B cell (primary cell): ENCODE measurements at places on chromosomes 13 and 19.

DNA sequence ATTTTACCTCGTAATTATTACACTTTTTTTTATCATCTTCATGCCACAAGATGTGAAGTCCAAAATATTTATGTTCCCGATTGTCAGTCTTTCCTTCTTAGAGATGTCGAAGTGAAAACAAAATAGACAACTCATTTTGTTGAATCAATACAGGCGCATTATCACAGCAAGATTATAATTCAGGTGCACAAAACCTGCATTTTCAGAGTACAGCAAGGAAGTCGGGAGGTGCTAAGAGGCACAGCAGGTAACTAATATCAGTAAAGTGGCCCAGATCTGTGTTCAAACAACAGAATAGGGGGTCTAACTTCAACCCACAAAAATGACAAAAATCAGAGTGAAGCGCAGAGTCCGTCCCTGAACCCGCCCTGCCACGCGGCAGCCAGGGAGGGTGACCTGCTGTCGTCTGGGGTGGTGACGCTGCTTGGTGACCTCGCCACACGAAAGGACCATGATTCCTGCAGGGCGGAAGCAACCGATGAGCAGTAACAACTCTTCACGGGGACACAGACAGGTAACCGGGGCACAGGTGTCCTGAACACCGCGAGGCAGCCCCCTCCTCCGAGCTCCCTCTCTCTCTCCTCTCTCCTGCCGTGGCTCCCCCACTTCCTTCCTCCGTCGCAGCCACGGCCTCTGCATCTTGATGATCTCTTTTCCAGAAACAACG lies 50.9 kb upstream of the SPACA7 start:
- no peak for DNase-seq

DNA sequence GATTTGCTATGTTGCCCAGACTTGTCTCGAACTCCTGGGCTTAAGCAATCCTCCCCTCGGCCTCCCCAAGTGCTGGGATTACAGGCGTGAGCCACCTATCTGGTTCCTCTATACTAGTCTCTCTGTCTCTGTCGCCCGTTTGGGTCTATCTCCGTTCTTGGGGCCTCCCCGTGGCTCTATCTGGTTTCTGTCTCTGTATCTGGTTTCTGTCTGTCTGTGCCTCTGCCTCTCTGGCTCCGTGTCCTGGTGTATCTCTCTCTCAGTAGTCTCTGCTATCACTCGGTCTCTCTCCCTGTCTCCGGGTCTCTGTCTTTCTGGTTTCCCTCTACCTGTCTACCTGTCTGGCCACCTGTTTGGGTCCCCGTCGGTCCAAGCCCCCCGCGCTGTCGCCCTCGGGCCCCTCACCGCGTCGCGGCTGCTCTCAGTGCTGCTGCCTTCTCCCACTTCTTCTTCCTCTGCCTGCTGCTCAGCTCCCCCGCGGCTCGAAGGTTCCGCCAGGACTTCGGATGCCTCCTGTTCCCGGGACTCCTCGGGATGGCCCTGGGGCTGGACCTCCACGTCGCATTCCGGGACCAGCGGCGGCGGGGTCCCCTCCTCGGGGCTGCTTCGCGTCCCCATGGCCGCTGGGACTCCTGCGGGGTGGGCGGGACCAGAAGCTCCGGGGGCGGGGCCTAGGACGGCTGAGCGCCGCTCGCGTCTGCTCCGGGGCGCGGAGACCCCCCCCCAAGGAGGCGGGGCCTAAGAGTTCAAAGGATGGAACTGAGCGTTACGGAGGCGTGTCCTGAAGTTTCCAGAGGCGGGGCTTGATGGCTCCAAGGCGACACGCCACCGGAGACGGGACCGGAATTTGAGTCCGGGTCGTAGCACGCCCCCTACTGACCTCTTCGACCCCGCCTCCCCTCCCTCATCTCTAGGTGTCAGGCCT lies 783 bp downstream of the PHLDB3 start:
- peak; percentile 97 for DNase-seq

DNA sequence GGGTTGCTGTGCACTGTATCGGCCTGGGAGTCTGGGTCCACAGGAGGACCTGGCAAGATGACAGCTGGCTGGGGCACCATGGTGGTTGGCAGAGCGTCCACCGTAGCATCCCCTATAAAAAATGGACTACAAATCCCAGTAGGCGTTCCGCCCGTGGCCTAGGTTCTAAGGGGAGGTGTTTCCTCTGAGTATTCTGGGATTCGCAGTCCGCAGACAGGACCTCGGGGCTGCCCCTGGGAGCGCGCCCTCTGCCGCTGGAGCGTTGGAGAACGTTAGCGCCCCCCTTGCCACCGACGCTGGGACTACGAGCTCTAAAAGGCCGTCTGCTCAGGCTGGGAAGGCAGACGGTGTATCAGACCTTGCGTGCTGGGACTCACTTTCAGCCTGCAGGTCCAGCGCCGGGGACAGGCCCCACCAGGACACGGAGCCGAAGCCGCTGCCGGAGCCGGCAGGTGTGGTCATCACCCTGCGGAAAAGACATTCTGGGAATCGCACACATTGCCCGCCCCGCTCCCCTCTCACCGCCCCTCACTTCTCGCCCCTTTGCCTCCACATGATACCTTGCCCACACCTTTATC lies 372 bp downstream of the DNAAF3 start:
- DNase-seq, result peak; percentile 65

GRCh38 chr13:106478116-106478515 lies 57.3 kb downstream of the EFNB2 start:
- no peak for DNase-seq

DNA sequence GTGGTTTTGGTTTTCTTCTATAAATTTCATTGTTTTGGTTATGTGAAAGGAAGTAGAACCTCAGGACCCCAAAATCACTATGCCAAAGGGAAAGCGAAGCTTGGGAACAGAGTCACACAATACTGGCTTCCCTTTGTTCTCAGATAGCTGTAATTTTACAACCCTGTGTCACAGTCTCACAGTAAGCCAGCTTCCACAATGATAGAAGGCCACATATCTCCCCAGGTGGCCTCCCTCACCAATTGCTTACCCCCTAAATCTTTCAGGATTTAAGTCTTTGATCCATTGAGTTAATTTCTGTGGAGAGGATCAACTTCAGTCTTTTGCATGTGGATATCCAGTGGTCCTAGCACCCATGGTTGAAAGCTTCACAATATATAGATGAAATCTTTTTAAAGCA lies 58.7 kb downstream of the SLC15A1 start:
- no peak for DNase-seq

- no peak for DNase-seq
Measured at GRCh38 chr19:51595190-51596175, 24.4 kb downstream of the ZNF175 start.

DNA sequence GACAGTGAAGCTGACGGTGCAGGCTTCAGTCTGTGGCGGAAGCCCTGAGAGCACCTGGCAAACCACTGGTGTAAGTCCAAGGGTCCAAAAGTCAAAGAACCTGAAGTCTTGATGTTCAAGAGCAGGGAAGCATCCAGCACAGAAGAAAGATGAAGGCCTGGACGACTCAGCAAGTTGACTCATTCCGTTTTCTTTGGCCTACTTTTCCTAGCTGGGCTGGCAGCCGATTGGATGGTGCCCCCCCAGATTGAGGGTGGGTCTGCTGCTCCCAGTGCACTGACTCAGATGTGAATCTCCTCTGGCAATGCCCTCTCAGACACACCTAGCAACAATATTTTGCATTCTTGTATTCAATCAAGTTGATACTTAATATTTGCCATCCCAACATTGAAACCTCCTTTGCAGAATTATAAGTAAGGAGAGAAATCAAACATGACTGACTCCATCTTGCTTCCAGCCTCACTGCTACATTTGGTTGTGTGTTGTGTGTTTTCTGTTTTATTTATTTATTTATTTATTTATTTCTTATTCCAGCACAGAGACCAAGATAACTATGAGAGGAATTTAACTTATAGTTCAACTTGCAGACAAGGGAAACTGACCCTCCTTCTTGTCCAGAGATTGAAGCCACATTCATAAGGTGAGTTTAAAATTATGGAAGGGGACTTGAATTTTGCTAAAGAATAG lies 32.8 kb downstream of the IGFL2 start:
- DNase-seq, result no peak

DNA sequence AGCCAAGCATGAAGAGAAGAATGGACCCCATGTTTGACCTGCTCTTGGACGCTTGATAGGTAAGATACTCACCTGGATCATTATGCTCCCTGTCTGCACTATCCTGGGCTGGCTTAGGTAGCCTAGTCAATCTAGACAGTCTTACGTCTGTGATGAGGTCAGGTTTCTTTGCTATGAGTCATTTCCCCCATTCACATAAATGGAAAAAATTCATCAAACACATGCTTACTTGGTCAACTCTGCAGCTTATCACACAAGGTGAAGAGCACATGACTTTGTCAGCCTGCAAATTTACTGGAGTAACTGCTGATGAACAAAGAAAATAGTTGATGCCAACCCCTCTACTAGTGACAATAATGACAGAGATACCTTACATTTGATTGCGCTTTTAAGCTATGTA lies 170.0 kb downstream of the NUFIP1 start:
- DNase-seq, result no peak

DNA sequence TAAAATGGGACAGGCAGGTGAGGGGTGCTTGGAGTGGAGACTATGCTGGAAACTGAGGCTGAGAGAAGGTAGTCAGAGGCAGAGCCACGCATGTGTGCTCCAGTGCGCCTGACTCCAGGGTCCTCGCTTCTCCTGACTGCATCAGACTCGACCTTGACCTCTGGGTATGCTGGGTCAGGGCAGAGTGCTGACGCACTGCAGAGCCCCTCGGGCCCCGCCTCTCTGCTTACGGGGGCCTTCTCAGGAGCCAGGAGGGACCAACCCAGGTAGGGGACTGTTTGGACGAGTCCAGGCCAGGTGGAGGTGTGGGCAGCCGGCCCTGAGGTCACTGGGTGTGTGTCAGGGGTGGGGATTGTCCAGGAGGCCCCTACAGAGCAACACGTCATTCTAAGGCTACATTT lies 22.9 kb upstream of the SLC7A10 start:
- no peak for DNase-seq

GRCh38 chr19:55836340-55836739 lies at the start of gene NLRP4:
Gene NLRP4, plus strand, starts transcription at chr19:55836540. Its CDS starts 15,541 bp downstream, at chr19:55852081.
- DNase-seq, result no peak

DNA sequence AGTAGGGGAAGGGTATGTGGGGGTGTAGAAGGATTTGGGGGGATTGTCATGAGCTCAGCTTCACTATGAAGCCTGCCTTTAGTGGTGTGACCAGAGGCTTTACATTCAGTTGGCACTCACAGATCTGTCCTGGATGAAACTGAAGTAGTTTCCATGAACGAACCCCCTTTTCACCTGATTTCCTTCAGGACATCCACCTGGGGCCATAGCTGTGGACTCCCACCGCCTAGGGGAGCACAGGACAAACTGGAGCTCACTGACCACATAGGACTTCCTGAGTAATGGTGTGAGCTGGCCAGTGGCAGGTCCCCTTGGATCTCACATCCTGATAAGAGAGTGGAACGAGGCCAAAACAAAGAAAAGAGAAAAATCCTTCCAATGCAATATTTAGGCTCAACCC lies 54.1 kb downstream of the MRPL57 start:
- DNase-seq, result no peak

DNA sequence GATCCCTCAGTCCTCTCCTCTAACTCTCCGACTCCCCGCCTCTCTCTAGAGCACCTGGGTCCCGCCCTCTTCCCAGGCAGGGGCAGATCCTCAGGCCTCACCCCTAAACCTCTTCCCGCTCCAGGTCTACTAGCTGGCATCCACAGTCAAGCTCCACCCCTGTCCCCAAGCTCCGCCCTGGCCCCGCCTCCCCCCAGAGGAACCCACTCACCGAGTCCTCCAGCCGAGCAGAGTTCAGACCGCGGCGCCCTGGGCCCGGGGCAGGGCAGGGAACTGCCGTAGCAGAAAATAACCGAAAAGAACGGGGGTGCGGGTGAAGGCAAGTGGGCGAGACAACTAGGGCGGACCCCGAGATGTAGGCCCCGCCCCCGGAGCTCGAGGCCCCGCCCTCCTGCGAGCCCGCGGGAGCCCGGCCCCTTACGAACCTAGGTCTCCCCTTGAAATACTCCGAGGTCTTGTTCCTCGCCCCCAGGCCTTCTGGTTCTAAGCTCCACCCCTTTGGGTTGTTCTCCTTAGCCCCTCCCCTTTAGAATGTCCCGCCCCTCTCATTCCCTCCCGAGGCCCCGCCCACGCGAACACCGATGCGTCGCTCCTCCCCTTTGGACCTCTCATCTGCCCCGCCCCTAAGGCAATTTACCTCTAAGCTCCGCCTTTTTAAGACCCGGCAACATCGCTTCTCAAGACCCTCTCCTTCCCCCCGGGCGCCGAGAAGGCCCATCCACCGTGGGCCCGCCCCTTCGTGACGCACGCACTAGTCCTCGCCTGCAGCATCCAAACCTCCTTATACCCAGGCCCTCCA lies at the start of gene GGN:
TSS of gene GGN (minus strand) at position 485 of the 799 bp plus-strand sequence. CDS start 773 bp downstream, outside the sequence.
- peak; percentile 84 for DNase-seq

DNA sequence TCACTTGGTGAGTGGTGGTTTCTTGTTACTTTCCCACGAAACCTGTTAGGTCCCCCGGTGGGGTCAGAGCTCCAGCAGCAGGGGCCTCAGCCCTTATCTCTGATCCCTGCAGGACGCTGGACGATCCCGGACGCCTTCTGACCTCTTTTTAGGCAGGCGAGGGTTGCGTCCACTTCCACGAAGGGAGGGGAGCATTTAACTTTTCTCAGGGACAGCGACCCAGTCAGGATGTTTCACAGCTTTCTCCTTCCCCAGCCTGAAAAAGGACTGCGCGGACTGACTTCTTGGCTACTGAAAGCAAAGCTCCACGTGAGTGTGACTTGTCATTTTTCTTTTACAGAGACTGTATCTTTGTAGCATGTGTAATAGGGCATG lies 692 bp downstream of the ZNF234 start:
- no peak for DNase-seq

GRCh38 chr19:2150794-2151338 lies 500 bp downstream of the AP3D1 start:
- DNase-seq, result no peak

GRCh38 chr13:98581971-98582702 lies 5.2 kb upstream of the STK24 start:
- no peak for DNase-seq

GRCh38 chr19:17487284-17488121 lies 17.2 kb downstream of the SLC27A1 start:
- DNase-seq, result no peak

GRCh38 chr19:20926796-20927195 lies 3.7 kb downstream of the ZNF85 start:
- DNase-seq, result no peak

- DNase-seq, result no peak
Measured at GRCh38 chr19:16297575-16298178, 26.9 kb upstream of the KLF2 start.

DNA sequence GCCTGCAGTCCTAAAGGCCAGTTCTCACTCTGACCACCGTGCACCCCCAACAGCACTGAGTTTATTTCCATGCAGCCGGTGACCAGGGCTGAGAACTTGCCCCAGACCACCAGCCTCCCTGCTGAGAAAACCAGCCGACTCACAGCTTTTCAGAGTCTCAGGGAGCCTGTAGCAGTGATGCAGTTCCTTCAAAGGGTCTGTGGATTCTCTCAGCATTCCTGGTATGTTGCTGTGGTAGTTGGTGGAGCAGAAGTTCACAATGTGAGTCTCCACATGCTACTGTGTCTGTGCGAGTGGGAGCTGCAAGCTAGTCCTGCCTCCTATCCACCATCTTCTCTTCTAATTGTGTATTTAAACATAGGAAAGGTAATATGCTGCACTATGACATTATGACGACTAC lies 254.9 kb upstream of the KLF12 start:
- no peak for DNase-seq

GRCh38 chr19:46661735-46662592 lies 982 bp upstream of the DACT3 start:
- DNase-seq, result peak; percentile 86
